Bone marrow (tissue), 2 donors: ENCODE measurements at places on chromosomes 2 and 18.

GRCh38 chr2:127913808-127914457 is 28.2 kb upstream of the AMMECR1L start:
- DNase-seq = no peak

DNA sequence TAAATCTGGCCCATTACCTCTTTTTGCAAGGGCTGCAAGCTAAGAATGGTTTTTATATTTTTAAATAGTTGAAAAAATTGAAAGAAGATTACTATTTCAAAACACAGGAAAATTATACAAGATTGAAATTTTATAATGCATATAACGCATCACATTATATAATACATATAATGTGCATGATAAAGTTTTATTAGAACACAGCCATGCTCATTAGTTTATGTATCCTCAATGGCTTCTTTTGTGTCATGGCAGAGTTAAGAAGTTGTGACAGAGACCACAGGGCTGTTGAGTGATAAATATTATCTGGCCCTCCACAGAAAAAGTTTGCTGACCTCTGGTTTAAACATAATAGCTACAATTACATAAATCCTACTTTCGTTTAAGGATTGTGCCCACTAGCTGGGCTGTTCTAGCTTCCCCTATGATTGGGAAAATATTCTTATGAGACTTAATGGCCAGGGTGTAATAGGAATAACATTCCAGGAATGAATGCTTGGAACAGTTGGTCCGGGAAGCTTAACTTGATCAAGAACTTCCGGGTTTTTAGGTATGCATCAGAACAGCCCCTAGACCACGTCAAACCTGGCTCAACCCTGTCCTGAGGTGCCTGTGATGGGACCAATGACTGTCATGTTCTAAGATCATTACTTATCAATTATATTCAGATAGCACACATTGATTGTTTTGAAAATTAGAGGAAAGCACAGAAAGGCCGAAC is 98.7 kb upstream of the LPIN2 start:
- DNase-seq = no peak

GRCh38 chr2:238238766-238239542 is 884 bp downstream of the HES6 start:
- no peak for DNase-seq

GRCh38 chr18:55283309-55283708 is 304.7 kb downstream of the TCF4 start:
- no peak for DNase-seq

GRCh38 chr18:683531-683930 is 26.1 kb downstream of the TYMS start:
- DNase-seq = no peak

DNA sequence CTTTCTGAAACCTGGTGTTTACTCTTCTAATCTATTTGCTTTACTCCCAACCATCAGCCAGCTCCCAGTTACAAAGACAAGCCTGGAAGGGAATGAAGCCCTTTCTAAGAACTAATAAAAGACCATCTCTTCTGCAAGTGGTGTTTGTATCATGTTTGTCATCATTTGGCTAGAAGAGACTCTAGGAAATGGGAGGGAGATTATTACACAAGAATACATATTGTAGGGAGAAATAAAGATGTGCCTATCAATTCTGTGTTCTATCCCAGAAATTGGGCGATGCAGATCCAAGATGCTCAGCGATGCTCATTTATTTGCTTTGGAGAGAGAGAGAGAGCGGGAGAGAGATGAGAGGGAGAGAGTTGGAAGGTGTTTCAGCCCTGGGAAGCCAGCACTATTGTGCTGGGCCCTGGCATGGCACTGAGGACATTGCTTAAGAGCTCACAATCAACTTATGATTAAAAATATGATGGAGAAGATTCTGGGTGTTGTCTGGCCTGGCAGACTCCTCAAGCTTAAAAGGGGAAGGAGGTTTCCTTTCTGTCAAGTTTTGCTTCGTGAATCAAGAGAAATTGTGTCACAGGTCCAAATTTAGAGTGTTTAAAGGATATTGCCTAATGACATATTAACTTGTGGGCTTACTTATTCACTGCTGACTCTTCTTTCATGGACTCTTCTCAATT is 41.8 kb upstream of the AFF3 start:
- no peak for DNase-seq

DNA sequence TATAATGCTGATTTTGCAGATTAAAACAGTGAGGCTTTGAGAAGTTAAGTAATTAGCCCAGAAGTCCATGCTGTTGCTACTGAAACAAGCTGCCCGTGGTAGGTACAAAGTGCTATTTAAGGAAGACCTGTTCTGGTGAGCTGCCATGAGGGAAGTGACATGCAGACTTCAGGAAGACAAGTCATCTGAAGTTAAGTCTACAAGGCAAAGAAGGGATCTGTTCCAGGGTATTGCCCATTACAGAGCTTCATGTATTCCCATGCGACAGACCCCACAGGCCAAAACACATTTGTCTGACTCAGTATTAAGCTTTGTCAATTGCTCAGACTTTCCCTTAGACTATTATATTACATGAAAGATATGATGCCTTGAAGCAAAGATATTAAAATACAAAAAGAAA is 520.8 kb downstream of the FBXO15 start:
- DNase-seq = no peak
